Peyer's patch (tissue), 4 donors: ENCODE measurements at places on chromosomes 2 and 18. TPM values are rescaled to one million over a fixed set of nuclear protein-coding genes. Genes with fewer than 3 reads are reported as not detected.

Gene SCN2A
- 4.1 TPM for total RNA-seq

Gene ZNF2
- total RNA-seq = not detected

Gene LRP2
- total RNA-seq = not detected

GRCh38 chr2:179376881-179377280, 112.2 kb upstream of the SESTD1 start:
- H3K36me3 ChIP-seq = no peaks in the 10 kb centered on the region
- H3K27me3 ChIP-seq = no peaks in the 10 kb centered on the region
- DNase-seq = no peak
- H3K4me1 ChIP-seq = no peaks in the 10 kb centered on the region

Gene NRP2
- 15.7 TPM for total RNA-seq

GRCh38 chr18:61080954-61081528, 252.2 kb upstream of the CDH20 start:
- no peaks in the 10 kb centered on the region for H3K36me3 ChIP-seq
- no peak for DNase-seq
- H3K27me3 ChIP-seq = no peaks in the 10 kb centered on the region

DNA sequence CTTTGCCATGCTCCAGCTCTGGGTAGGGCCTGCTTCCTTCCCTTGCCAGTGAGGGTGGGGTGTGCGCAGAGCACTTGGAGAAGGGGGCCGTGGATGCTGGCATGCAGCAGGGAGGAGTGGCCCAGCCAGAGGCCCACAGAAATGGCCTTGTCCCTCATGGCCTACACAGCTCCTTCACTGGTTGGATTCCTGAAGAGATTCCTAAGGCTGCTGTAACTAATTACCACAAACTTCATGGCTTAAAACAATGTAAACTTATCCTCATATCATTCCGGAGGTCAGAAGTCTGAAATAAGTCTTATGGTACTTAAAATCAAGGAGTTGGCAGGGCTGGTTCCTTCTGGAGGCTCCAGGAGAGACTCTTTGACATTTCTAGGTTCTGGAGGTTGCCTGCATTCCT, 195.2 kb downstream of the GLI2 start:
- H3K36me3 ChIP-seq = no peaks in the 10 kb centered on the region
- no peak overlapping the region for H3K4me3 ChIP-seq
- H3K27me3 ChIP-seq = no peaks in the 10 kb centered on the region
- H3K27ac ChIP-seq = no peak overlapping the region

Gene ERCC3
- 293 TPM for total RNA-seq

DNA sequence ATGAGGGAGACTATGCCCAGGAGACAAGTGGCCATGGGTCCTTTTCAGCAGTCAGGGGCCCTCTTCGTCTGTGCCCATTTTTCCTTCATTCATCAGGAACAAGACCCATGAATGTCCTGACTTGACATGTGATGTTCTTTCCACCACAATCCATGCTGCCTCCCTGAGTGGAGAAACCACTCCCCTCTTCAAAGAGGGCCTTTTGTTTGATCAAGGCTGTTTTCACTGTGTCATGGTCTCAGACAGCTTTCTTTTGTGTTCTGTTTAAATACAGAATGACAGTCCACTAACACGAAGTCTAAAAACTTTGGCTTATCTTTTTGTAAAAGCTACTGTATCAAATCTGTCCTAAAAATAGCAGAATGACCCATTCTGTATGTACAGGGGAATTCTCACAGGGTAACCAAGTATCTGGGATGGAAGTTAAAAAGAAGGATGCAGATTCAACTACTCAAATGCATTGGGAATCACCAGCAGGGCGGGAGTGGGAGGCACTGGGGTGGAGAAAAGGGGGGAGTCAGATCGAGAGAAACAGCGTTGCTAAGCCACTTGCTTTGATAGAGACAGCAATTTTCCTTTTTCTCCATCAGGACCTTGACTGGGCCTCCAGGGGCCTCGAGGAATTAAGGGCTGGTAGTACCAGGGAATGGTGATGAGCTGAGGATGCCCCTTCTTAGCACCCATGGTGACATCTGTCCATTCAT, 13.9 kb downstream of the LRP2 start:
- no peak for DNase-seq
- H3K4me1 ChIP-seq = no peaks in the 10 kb centered on the region
- H3K4me3 ChIP-seq = no peak overlapping the region
- H3K27ac ChIP-seq = no peak overlapping the region
- H3K27me3 ChIP-seq = no peaks in the 10 kb centered on the region

GRCh38 chr2:48315896-48316194, 214.1 kb upstream of the STON1 start:
- DNase-seq = peak; percentile 62
- H3K4me1 ChIP-seq = peaks cover 27% of the 10 kb centered on the region
- peak overlapping the region; percentile 98 for H3K27ac ChIP-seq
- peak overlapping the region; percentile 81 for H3K4me3 ChIP-seq
- H3K36me3 ChIP-seq = no peaks in the 10 kb centered on the region

Gene ATP8B1
- 115 TPM for total RNA-seq

Gene ALKAL2
- total RNA-seq = 9.1 TPM

DNA sequence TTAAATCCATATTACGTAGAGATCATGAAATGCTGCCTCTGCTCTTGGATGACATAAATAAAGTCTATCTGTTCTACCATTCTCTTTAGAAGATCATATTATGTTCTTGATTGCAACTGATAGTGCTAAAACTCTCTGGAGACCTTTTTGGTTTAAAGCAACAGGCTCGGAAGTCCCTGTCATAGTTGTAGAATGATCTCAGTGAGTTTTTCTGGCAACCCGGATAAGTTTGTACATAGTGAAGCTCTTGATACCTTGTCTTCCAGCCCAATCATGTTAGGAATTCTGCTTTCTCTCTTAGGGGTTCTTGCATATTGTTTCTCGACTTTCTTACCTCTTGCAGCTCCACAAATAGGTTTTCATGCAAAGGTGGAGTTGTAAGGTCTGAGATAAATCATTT, 156.1 kb downstream of the TTC27 start:
- no peaks in the 10 kb centered on the region for H3K4me1 ChIP-seq
- no peak for DNase-seq
- no peak overlapping the region for H3K27ac ChIP-seq

- H3K27me3 ChIP-seq = no peaks in the 10 kb centered on the region
- no peak overlapping the region for H3K27ac ChIP-seq
- H3K36me3 ChIP-seq = no peaks in the 10 kb centered on the region
- no peak for DNase-seq
Measured at GRCh38 chr2:164794432-164795231, 47.0 kb downstream of the COBLL1 start.

Gene EFHD1
- total RNA-seq = 14.9 TPM

DNA sequence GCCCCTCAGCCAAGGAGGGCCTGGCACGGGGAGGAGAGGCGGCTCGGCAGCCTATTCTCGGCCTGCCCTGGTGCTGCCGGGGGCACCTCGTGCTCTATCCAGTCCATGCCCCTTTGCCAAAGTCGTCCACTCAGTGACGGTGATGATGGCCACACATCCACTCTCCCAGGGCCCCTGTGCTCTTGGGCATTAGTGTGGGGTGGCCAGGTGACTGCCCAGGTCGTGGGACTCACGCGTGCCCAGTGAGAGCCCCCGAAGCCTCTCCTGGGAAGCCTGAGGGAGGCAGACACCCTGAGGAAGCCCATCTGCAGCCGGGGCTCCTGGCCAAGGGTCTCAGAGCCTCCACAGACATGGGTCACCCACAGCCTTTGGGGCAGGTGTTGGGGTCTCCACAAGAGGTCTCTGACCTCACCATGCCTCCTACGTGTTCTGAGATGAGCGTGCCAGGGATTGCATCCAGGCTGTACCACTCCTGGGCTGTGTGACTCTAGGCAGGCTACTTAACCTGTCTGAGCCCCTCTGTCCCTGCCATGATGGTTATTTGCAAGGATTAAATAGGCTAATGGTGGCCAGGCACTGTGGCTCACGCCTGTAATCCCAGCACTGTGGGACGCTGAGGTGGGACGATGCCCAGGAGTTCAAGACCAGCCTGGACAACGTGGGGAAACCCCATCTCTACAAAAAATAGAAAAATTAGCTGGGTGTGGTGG, 12.9 kb downstream of the RAMP1 start:
- no peak for DNase-seq
- H3K27me3 ChIP-seq = no peaks in the 10 kb centered on the region
- H3K27ac ChIP-seq = no peak overlapping the region
- H3K36me3 ChIP-seq = no peaks in the 10 kb centered on the region
- H3K4me3 ChIP-seq = no peak overlapping the region
- H3K4me1 ChIP-seq = no peaks in the 10 kb centered on the region

GRCh38 chr2:101770726-101771125, 73.2 kb downstream of the MAP4K4 start:
- H3K4me3 ChIP-seq = no peak overlapping the region
- no peaks in the 10 kb centered on the region for H3K36me3 ChIP-seq
- H3K27ac ChIP-seq = no peak overlapping the region
- no peaks in the 10 kb centered on the region for H3K4me1 ChIP-seq
- no peak for DNase-seq

DNA sequence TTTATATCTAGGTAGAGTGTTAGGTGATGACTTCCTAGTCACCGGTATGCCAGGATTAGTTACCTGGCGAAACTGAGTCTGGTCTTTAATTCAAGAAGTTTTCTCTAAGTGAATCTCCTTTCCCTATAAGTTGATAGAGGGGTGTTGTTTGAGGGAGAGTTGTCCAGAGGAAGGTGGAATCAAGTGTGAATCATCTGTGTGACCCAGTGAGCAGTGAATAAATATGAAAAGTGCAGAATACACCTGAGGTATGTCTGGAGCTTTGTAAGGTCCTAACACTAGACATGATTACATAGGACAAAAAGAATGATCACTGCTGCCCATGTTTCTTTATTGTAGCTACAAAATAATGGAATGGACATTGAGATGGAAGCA, 11.2 kb downstream of the POU3F3 start:
- no peak overlapping the region for H3K4me3 ChIP-seq
- H3K36me3 ChIP-seq = no peaks in the 10 kb centered on the region
- H3K27ac ChIP-seq = no peak overlapping the region
- peaks cover 17% of the 10 kb centered on the region for H3K4me1 ChIP-seq
- no peak for DNase-seq

Gene FSIP2
- 1.7 TPM for total RNA-seq

DNA sequence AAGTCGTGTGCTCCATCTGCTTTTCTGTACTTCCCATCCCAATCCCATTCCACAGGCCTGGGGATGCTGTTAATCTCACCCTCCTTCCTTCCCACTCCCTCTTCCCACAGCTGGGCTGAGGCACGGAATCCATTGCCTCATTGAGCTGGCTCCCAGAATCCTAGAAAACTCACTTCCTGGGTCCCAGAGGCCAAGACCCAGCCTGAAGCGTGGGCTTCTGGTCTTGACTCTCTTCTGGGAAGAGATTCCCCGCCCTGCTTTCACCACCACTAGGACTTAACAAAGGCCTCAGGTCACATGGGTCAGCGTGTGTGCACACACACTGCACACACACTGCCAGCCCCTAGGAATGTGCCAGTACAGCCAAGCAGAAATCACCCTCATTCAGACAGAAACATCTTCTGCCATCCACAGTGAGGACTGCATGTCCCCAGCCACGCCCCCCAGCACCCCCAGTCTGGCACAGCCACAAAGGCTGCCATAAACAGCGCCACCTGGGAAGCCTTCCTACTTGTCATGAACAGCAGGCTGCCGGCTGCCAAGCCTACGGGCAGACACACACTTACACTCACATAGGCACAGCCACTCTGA, 165.8 kb downstream of the TNS1 start:
- no peak overlapping the region for H3K4me3 ChIP-seq
- no peaks in the 10 kb centered on the region for H3K4me1 ChIP-seq
- no peaks in the 10 kb centered on the region for H3K27me3 ChIP-seq
- H3K36me3 ChIP-seq = no peaks in the 10 kb centered on the region
- peak; percentile 60 for DNase-seq

Gene CDKL4
- total RNA-seq = 4.1 TPM

Gene MC2R
- total RNA-seq = not detected

Gene SERPINB13
- not detected for total RNA-seq
